ENCODE measurements at places on chromosomes 12 and 14. TPM values are rescaled to one million over a fixed set of nuclear protein-coding genes. Genes with fewer than 3 reads are reported as not detected.

The NKX2-1 gene
- total RNA-seq, result not detected

DNA sequence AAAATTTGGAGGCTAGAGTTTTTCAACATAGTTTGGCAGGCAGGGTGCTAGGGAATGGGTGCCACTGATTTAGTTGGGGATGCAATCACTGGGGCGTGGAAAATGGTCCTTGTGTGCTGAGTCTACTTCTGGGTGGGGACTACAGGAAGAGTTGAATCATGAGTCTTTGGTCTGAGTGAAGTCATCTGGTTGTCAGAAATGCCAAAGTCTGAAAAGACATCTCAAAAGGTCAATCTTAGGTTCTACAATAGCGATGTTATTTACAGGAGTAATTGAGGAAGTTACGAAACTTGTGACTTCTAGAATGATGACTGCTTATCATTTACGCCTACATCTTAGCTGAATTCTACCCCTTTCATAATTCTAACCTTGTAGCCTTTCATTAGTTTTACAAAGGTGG lies 209.1 kb downstream of the NUBPL start:
- H3K4me3 ChIP-seq, result no peak overlapping the region
- no peaks in the 10 kb centered on the region for H3K36me3 ChIP-seq
- H3K27ac ChIP-seq, result no peak overlapping the region
- no peak for DNase-seq

DNA sequence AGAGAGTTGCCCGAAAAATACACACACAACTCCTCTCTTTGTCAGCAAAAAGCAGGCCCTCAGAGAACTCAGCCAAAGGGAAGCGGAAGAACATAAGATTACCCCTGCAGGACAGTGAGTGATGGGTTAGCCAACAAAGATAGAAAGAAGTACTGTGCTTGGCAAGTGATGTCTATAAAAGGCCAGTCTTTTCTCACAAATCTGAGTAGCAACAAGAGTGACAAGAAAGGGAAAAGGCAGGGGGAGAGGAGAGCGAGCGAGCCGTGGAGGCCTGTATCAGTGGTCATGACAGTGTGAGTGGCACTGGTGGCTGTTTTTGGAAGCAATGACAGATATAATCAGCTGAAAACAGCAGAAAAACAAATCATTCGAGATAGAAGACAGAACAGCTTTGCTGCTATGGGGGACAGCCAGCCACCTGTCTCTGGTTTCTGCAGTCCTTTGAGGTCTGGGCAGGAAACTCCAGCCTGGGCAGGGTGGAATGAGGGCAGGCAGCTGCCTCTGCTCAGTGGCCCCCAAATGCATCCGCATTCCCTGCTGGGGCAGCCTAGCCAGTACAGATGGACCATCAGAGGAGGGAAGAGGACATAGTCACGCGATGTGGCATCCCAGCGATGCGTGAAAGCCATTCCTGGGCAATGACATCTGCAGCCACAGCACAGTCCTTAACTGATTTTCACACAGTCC lies 74.7 kb downstream of the TRIM9 start:
- H3K36me3 ChIP-seq, result no peaks in the 10 kb centered on the region
- H3K27me3 ChIP-seq, result no peaks in the 10 kb centered on the region
- no peak overlapping the region for H3K4me3 ChIP-seq

The FAM161B gene
- total RNA-seq, result 4.7 TPM

The HSP90AA1 gene
- 463 TPM for total RNA-seq

The DPY19L2 gene
- total RNA-seq, result 13.5 TPM

GRCh38 chr14:77707355-77707723 lies 484 bp downstream of the ALKBH1 start:
- H3K27ac ChIP-seq, result peak overlapping the region; percentile 71
- DNase-seq, result no peak
- peak overlapping the region; percentile 86 for H3K4me3 ChIP-seq
- no peaks in the 10 kb centered on the region for H3K27me3 ChIP-seq
- peaks cover 35% of the 10 kb centered on the region for H3K4me1 ChIP-seq
- peaks cover 16% of the 10 kb centered on the region for H3K36me3 ChIP-seq

GRCh38 chr12:108129017-108129812 lies at the start of gene WSCD2:
Gene WSCD2, plus strand, starts transcription at chr12:108129288. Its CDS starts 66,545 bp downstream, at chr12:108195833.
- peaks cover 24% of the 10 kb centered on the region for H3K4me1 ChIP-seq
- H3K27me3 ChIP-seq, result no peaks in the 10 kb centered on the region
- H3K4me3 ChIP-seq, result peak within 1 kb of the TSS; percentile 32
- H3K36me3 ChIP-seq, result no peaks in the 10 kb centered on the region
- peak; percentile 77 for DNase-seq

DNA sequence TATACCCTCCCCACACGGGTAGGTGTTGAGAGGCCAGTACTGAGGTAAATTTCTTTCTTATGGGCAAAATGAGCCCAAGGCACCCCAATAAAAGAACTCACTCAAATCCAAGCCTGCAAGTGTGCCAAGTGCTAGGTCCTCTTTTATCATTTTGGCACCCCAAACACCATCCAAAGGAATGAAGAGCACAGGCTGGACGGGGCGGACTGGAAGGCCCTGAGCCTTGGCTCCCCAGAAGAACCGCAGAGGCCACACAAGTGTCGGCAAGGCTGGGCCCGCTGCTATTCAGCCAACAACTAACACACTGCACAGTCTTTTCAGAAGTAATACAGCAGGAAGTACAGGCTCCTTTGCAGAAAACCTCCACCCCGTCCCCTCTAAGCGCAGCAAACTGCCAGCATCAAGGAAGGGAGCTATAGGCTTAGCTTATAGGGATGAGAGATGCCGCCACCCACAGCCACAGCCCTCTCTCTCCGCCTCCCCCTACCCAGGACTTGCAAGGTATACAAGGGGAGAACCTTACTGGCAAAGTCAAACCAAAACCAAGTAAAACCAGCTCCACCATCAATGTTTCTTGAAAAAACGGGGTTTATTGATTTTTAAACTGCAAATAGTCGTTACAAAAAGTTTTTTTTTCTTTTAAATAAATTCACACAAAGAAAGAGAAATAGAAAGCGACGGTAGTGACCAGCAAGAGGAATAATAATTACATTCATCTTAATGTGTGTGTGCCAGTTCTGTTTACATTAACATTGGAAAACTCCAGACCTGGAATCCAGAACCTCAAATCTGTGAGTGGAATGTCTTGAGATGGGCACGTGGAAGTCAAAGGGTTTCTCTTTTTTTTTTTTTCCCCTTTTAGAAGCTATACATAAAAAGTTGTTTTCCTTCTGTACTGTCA lies 5.5 kb downstream of the ZFP36L1 start:
- no peaks in the 10 kb centered on the region for H3K27me3 ChIP-seq
- H3K36me3 ChIP-seq, result peaks cover 27% of the 10 kb centered on the region
- peak; percentile 85 for DNase-seq
- peak overlapping the region; percentile 4 for H3K4me3 ChIP-seq

The CD163 gene
- 254 TPM for total RNA-seq

- no peaks in the 10 kb centered on the region for H3K27me3 ChIP-seq
- no peak overlapping the region for H3K4me3 ChIP-seq
- H3K4me1 ChIP-seq, result no peaks in the 10 kb centered on the region
- no peaks in the 10 kb centered on the region for H3K36me3 ChIP-seq
- no peak overlapping the region for H3K27ac ChIP-seq
- DNase-seq, result no peak
Observed at GRCh38 chr12:104520242-104520900, 63.6 kb downstream of the CHST11 start.

The DHRS2 gene
- not detected for total RNA-seq

DNA sequence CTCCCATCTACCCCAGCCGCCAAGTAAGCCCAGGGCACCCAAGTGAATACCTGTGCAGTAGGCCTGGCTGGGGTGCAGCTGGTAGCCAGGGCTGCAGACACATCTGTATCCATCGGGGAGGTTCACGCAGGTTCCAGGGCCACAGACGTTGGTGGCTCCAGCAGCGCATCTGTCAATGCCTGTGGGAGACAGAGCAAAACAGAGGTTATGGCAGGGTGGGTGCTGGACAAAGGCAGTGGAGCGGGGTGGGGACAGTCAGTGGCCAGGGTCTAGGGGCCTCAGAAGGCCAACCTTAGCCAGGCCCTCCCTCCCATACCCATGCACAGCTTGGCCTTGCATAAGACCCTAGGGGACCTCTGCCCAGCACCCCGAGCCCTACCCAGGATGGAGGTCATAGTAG lies 29.2 kb downstream of the ISCA2 start:
- H3K27ac ChIP-seq, result no peak overlapping the region
- H3K4me1 ChIP-seq, result no peaks in the 10 kb centered on the region
- H3K36me3 ChIP-seq, result no peaks in the 10 kb centered on the region
- no peak for DNase-seq

DNA sequence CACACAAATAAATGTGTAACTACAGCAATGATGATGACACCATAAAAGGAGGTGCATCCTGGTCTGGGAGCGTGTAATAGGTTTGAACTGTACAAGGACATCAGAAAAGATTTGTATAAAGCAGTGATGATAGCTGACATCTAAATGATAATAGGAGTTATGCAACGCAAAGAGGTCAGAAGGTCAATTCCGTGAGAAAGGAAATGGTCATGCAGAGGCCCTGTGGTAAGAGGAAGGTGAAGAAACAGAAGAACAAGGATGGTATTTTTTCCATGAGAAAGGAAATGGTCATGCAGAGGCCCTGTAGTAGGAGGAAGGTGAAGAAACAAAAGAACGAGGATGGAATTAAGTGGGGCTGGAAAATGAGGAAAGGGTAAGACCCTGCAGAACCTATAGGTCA lies 106.7 kb upstream of the TMPO start:
- no peaks in the 10 kb centered on the region for H3K36me3 ChIP-seq
- no peak overlapping the region for H3K27ac ChIP-seq
- no peak overlapping the region for H3K4me3 ChIP-seq

- H3K4me3 ChIP-seq, result no peak overlapping the region
- no peaks in the 10 kb centered on the region for H3K4me1 ChIP-seq
- DNase-seq, result no peak
- no peak overlapping the region for H3K27ac ChIP-seq
Observed at GRCh38 chr12:84643993-84644392, 268.6 kb downstream of the SLC6A15 start.

- H3K27ac ChIP-seq, result no peak overlapping the region
- H3K4me1 ChIP-seq, result no peaks in the 10 kb centered on the region
- H3K36me3 ChIP-seq, result no peaks in the 10 kb centered on the region
- no peak overlapping the region for H3K4me3 ChIP-seq
- H3K27me3 ChIP-seq, result no peaks in the 10 kb centered on the region
Observed at GRCh38 chr12:27982951-27983350, 10.4 kb upstream of the PTHLH start.

DNA sequence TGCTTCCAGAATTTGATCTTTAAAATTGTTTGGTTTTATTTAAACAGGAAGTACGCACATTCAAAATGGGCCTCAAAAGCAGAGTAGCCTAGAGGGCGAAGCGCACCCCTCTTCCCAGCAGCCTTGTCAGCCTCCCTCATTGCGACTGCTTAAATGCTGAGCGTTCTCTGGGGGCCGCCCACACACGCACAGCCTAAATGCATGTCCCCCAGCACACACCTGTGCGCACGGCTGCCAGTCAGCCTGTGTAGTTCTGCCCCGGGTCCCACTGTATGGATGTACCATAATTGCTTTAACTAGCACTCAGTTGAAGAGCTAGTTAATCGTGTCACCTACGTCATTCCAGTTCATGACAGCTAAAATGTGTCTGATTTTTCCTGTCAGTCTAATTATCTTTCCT lies 79.3 kb downstream of the TESC start:
- H3K4me3 ChIP-seq, result no peak overlapping the region
- H3K4me1 ChIP-seq, result no peaks in the 10 kb centered on the region
- H3K36me3 ChIP-seq, result peaks cover under 1% of the 10 kb centered on the region
- DNase-seq, result peak; percentile 39
- H3K27ac ChIP-seq, result no peak overlapping the region
- no peaks in the 10 kb centered on the region for H3K27me3 ChIP-seq

GRCh38 chr14:105165134-105165704 lies 3.4 kb downstream of the JAG2 start:
- no peak overlapping the region for H3K4me3 ChIP-seq
- H3K36me3 ChIP-seq, result no peaks in the 10 kb centered on the region
- peaks cover 14% of the 10 kb centered on the region for H3K4me1 ChIP-seq
- H3K27me3 ChIP-seq, result peaks cover 51% of the 10 kb centered on the region
- no peak overlapping the region for H3K27ac ChIP-seq

GRCh38 chr14:51318813-51319597 lies 79.0 kb downstream of the TMX1 start:
- H3K27ac ChIP-seq, result peak overlapping the region; percentile 62
- no peak for DNase-seq
- no peaks in the 10 kb centered on the region for H3K4me1 ChIP-seq
- no peaks in the 10 kb centered on the region for H3K27me3 ChIP-seq
- H3K4me3 ChIP-seq, result no peak overlapping the region

DNA sequence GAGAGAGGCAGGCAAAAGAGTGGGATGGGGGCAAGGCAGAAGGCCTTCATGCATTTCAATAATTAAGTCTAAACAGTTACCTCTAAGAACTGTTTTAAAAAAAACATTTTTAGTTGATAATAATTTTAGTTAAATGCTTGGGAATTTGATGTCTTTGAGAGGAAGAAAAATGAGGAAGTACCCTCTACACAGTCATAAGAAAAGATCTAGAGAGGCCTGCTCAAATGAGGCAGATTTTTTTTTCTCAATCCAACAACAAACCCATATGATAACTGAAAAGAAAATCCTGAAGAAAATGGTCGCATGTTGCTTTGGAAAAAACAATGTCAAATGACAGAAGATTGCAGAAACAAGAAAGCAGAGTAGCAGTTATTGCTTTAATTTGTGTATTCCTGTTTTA lies 25.6 kb downstream of the SINHCAF start:
- peaks cover 11% of the 10 kb centered on the region for H3K36me3 ChIP-seq
- no peaks in the 10 kb centered on the region for H3K4me1 ChIP-seq
- H3K27ac ChIP-seq, result no peak overlapping the region
- H3K4me3 ChIP-seq, result no peak overlapping the region
- no peak for DNase-seq
- H3K27me3 ChIP-seq, result no peaks in the 10 kb centered on the region

The CRACR2A gene
- 1.1 TPM for total RNA-seq

- no peaks in the 10 kb centered on the region for H3K27me3 ChIP-seq
- no peak overlapping the region for H3K4me3 ChIP-seq
- H3K4me1 ChIP-seq, result peaks cover 69% of the 10 kb centered on the region
- H3K36me3 ChIP-seq, result peaks cover 31% of the 10 kb centered on the region
- peak overlapping the region; percentile 96 for H3K27ac ChIP-seq
Observed at GRCh38 chr14:73727166-73727565, 13.0 kb upstream of the PNMA1 start.

The PZP gene
- total RNA-seq, result not detected

The CDH24 gene
- total RNA-seq, result 2.0 TPM

DNA sequence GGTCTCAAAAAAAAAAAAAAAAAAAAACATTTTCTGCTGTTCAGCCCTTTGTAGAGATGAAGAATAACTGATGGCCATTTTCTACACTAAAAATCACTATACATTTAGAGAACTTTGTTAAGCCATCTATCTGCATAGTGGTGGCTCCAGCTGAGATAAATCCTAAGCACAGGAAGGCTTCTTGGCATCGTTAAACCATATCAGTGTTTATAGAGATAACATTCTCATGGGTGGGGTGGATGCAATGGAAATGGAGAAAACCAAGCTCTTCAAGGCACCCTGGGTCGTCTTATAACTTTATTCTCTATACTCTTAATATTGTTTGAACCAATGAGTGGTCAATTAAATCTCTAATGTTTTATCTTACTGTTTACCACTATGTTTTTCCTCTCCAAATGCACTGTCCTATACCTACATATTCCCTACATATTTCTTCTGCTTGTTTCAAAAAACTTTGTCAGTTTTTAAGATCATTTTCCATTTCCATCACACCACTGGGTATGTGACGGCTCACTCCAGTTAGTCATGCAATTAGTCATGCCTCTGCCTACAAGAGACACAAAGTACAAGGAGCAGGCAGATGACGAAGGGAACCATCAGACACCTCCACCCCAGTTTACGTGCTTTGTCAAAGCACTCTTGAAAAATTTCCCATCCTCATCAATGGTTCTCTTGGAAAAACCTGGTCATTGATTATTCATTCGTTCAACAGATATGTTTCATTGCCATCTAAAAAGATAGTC lies 119.3 kb upstream of the OVCH1 start:
- no peak for DNase-seq
- H3K4me3 ChIP-seq, result no peak overlapping the region
- no peaks in the 10 kb centered on the region for H3K4me1 ChIP-seq
- H3K27ac ChIP-seq, result no peak overlapping the region
- H3K36me3 ChIP-seq, result no peaks in the 10 kb centered on the region

The CLEC1A gene
- total RNA-seq, result 4.8 TPM

The FAM90A1 gene
- total RNA-seq, result 0.33 TPM
